ENCODE measurements at places on chromosomes 2 and 18.

GRCh38 chr2:56086336-56086735, 97.5 kb upstream of the CCDC85A start:
- no peak for DNase-seq

- DNase-seq = no peak
Observed at GRCh38 chr2:214995409-214995808, 143.0 kb downstream of the ABCA12 start.

GRCh38 chr2:138708682-138709241, 71.4 kb downstream of the NXPH2 start:
- DNase-seq = no peak

DNA sequence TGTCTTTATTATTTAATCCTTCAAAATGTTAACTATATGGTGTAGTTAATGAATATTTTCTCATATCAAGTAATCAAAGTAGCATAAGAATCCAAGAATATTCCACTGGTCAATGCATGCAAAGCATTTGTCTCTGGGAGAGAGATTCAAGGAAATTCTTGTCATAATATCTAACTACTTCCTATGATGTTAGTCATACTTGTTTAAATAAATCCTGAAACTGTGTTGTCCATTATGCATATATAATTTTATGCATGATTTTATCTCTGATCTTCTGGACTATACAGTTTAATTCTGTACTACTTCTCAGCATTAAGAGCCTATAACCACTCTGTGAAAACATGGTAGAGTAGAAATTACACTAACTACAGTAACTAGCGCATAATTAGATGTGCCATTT, 388.3 kb downstream of the NR4A2 start:
- no peak for DNase-seq

All from MM.1S (cell line).